Activated T-cell treated with anti-CD3 and anti-CD28 coated beads, Interleukin-2, amount 50 U/mL, for 72 hours (primary cell): ENCODE measurements at places on chromosomes 13 and 19. TPM values are rescaled to one million over a fixed set of nuclear protein-coding genes. Genes with fewer than 3 reads are reported as not detected.

GRCh38 chr13:79866436-79866835, 385.5 kb downstream of the NDFIP2 start:
- H3K27me3 ChIP-seq = no peaks in the 10 kb centered on the region
- H3K27ac ChIP-seq = no peak overlapping the region
- no peak overlapping the region for H3K4me3 ChIP-seq
- H3K36me3 ChIP-seq = no peaks in the 10 kb centered on the region

DNA sequence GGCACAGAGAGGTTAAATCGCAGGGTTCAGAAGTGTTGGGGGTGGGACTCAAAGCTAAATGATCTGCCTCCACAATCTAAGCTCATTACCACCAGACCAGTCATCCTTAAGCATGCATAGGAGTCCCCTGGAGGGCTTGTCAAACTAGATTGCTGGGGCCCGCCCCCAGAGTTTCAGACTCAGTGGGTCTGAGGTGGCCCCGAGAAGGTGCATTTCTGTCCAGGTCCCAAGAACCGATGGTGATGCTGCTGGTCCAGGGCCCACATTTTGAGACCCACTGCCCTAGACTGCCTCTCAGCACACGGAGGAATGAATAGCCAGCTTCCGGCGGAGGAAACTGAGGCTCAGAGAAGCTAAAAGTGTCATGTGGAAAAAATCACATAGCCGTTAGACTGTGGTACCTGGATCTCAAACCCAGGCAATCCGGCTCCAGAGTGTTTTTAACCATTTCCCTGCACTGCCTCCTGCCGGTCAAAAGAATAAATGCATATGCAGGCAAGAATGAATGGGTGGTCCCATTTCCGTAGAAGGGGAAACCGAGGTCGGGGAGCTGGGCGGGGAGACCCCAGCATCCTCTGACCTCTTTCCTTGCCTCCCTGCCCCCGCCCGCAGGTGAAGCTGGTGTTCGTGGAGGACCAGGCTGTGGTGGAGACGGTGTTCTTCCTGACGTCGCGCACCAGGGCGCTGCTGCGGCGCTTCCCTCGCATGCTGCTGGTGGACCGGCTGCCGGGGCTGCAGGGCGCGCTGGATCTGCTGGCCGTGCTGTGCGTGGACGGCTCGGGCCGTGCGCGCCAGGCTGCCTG, 23.8 kb downstream of the ZSWIM9 start:
- H3K4me3 ChIP-seq = no peak overlapping the region
- H3K27ac ChIP-seq = no peak overlapping the region
- H3K27me3 ChIP-seq = no peaks in the 10 kb centered on the region
- H3K36me3 ChIP-seq = peaks cover 5% of the 10 kb centered on the region

GRCh38 chr19:10036601-10037071, 23.4 kb downstream of the RDH8 start:
- no peak for DNase-seq
- no peak overlapping the region for H3K27ac ChIP-seq

DNA sequence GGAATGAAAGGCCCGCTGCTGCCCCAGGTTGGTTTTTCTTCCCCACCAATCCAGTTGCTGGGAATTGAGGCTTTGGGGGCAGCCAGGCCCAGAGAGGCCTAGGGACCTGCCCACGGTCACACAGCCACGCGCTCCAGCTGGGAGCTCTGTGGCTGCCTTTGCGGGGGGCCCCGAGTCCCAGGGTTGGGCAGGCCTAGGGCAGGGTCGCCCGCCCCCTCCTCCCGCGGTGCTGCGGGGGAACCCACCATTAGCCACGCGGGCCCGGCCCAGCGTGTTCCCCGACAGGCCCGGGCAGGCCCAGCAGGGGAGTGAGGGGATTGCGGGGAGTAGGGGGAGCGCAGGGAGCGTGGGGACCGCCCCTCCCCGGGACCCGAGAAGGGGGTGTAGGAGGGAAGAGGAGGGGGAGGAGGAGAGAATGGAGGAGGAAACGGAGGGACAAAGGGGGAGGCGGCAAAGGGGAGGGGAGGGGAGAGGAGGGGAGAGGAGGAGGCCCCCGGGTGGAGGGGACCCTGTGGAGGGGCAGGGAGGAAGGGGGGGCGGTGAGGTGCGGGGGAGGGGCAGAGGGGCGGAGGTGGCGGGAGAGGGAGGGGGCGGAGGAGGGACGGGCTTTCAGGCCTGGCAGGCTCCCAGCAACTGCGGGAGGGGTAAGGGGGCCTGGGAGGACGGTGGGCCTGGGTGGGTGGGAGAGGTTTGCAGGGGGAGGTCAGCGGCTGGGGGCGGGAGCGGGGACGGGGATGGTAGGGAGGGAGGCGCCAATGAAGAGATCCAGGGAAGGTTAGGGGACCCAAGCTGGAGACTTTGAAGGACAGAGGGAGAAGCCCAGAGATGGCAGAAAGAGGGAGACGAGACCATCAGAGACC, 12.9 kb upstream of the TLE2 start:
- H3K4me1 ChIP-seq = peaks cover 16% of the 10 kb centered on the region
- no peak for DNase-seq
- no peaks in the 10 kb centered on the region for H3K27me3 ChIP-seq
- H3K4me3 ChIP-seq = peak overlapping the region; percentile 39
- H3K27ac ChIP-seq = no peak overlapping the region

GRCh38 chr13:28754698-28755545, 36.2 kb upstream of the SLC46A3 start:
- peaks cover 19% of the 10 kb centered on the region for H3K4me1 ChIP-seq
- H3K27me3 ChIP-seq = no peaks in the 10 kb centered on the region
- DNase-seq = no peak

DNA sequence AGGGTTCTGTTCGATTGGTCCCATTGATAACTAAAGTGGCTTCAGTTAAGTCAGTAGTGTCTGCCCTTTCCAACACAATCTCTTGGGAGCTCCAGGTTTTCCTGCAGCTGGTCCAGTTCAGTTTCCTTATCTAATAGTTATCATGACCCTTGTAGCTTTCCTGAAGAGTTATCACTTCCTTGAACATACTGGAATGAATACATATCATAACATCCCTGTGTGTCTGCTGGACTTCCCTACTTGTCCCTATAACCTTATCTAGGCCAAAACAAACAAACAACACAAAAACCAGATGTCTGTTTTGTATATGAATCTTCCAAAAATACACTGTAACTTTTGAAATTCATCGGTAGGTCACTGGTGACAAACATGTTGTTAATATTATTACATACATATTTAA, 167.6 kb downstream of the DCT start:
- DNase-seq = no peak
- no peak overlapping the region for H3K4me3 ChIP-seq
- no peaks in the 10 kb centered on the region for H3K36me3 ChIP-seq
- H3K27ac ChIP-seq = no peak overlapping the region
- no peaks in the 10 kb centered on the region for H3K27me3 ChIP-seq

- no peak overlapping the region for H3K27ac ChIP-seq
- no peak for DNase-seq
- H3K36me3 ChIP-seq = peaks cover 18% of the 10 kb centered on the region
- H3K4me1 ChIP-seq = no peaks in the 10 kb centered on the region
These were observed 42.5 kb downstream of the F2RL3 start for GRCh38 chr19:16931306-16931705.

DNA sequence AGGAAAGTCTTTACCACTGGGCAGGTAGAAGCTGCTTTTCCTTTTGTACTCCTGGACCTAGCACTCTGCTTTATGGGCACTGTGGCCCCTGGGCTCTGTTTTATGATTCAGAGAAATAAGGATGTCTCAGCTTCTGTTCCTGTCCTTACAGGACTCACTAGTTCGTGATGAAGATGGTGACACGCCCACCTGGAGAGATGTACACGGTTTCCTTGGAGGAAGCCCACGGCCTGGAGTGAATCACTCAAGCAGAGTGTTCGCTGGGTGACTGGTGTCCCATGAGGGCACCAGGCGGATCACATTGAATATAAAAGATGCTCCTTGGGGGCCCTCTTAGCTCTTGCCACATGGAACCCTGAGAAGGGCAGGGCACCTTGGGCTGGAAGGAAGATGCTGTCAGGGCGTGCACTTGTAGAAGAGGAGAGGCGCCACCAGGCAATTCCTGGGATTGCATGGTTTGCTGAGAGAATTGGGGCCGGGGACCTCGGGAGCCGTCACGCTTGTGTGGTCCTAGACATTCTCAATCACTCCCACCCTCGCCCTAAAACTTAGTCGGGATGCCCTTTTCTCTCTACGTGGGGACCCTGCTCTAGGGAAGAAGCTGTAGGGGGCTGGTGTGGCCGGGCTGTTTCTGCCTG, 202.6 kb downstream of the TSHZ3 start:
- H3K27ac ChIP-seq = no peak overlapping the region
- no peaks in the 10 kb centered on the region for H3K4me1 ChIP-seq
- H3K4me3 ChIP-seq = no peak overlapping the region
- peaks cover 6% of the 10 kb centered on the region for H3K27me3 ChIP-seq

DNA sequence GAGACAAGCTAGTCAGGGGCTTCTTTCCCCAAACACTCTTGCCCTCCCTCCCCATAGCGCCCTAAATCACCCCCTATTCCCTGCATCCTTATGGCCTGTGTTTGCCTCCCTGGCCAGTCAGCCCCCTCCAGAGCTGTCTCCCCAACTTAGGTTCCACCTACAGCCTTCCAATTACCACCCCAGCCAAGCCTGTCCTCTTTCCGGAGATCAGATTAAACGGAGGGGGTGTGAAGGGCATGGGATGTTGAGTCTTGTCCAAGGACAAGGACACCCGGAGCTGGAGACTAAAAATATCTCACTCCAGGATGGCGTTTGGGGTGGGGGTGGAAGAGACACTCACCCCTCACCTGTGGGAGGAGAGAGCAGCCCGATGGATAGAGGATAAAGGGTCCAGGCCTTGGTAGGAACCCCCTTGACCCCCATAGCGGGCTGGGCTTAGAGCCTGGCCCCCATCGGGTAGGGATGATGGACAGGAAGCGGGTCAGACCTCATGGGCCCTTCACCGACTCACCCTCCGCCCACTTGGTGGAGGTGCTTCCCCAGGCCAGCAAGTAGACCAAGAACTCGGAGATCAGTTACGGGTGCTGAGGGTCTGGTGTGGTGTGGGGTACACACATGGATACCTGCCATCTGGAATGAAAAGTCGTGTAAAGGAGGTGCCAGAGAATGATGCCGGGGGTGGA, 6.0 kb downstream of the ZNF865 start:
- no peak overlapping the region for H3K4me3 ChIP-seq
- peaks cover 28% of the 10 kb centered on the region for H3K4me1 ChIP-seq
- no peak for DNase-seq
- H3K36me3 ChIP-seq = peaks cover 10% of the 10 kb centered on the region
- H3K27me3 ChIP-seq = no peaks in the 10 kb centered on the region

- peaks cover 11% of the 10 kb centered on the region for H3K36me3 ChIP-seq
- peaks cover 28% of the 10 kb centered on the region for H3K4me1 ChIP-seq
- DNase-seq = no peak
- no peak overlapping the region for H3K4me3 ChIP-seq
- no peaks in the 10 kb centered on the region for H3K27me3 ChIP-seq
- H3K27ac ChIP-seq = no peak overlapping the region
These were observed 12.1 kb downstream of the AKAP11 start for GRCh38 chr13:42284068-42284467.

GRCh38 chr19:42487032-42487797, 41.1 kb downstream of the CEACAM1 start:
- no peak overlapping the region for H3K4me3 ChIP-seq
- H3K4me1 ChIP-seq = peaks cover 6% of the 10 kb centered on the region
- DNase-seq = no peak
- H3K36me3 ChIP-seq = no peaks in the 10 kb centered on the region
- no peaks in the 10 kb centered on the region for H3K27me3 ChIP-seq

- peak; percentile 70 for DNase-seq
- no peaks in the 10 kb centered on the region for H3K27me3 ChIP-seq
- peaks cover 5% of the 10 kb centered on the region for H3K36me3 ChIP-seq
- H3K4me3 ChIP-seq = peak overlapping the region; percentile 98
- peak overlapping the region; percentile 99 for H3K27ac ChIP-seq
- peaks cover 5% of the 10 kb centered on the region for H3K4me1 ChIP-seq
These were observed 557 bp downstream of the PSPC1 start for GRCh38 chr13:19782049-19782726.

- peaks cover 4% of the 10 kb centered on the region for H3K27me3 ChIP-seq
- no peak for DNase-seq
- no peak overlapping the region for H3K27ac ChIP-seq
- peak overlapping the region; percentile 75 for H3K4me3 ChIP-seq
- no peaks in the 10 kb centered on the region for H3K36me3 ChIP-seq
These were observed 1.6 kb downstream of the SIX5 start for GRCh38 chr19:45767410-45767880.

LYL1 gene
- total RNA-seq = 6.3 TPM

ZNF560 gene
- total RNA-seq = 0.96 TPM

MCF2L gene
- total RNA-seq = 11.8 TPM

MAB21L1 gene
- total RNA-seq = not detected

TSKS gene
- 2.4 TPM for total RNA-seq

CYP2F1 gene
- not detected for total RNA-seq
